Stimulated activated CD4-positive, alpha-beta T cell treated with anti-CD3 and anti-CD28 coated beads, Interleukin-1b, Interleukin-23, amount 100 ng/mL, for 1 hour (primary cell): ENCODE measurements at places on chromosomes 5 and 9.

DNA sequence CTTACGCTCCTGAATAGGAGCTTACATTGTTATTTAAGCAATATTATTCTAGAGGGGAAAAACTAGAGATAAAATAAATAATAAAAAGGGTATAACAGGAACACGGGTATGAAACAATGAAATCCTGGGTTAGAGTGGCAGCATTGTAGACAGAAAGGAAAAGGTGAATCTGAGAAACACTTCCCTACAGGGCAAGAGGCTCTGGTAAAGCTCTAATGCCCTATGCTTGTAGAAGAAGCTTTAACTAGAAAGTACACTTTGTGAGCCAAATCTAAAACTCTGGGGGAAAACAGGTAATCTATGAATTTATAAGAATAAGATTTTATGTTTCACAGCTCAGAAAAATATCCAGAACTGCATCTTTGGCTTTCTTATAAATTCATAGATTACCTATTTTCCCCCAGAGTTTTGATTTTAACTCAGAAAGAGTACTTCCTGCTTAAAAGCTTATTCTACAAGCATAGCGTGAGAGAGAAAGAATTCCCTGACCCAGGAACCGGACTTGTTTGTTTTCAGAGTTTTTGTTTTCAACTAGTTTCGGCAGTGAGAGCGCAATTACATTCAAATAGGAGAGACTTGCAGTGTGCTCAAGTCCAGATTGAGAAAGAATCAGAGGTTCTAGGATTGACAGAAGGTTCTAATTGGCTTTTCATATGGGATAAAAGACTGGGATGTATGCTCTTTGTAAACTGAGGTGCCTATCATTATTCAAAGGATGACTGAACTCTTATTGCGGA lies 651.0 kb upstream of the RORB start:
- no peak for DNase-seq

DNA sequence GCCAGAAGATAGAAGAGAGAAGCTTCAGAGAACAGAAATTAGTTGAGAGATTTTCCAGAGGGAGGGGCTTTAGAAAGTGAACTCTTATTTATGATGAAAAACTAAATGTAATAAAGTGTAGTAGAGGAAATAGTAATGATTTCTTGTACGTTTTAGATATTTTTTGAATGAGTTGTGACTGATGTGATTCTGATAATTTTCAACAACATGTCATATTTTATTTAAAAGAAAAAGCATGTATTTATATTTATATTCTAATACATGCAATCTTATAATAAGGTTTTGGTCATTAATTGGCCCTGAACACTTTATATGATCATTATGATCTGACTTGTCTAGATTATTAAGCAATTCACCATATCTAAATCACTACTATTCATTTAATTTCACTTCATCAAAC lies 735.2 kb upstream of the CDH9 start:
- no peak for DNase-seq

DNA sequence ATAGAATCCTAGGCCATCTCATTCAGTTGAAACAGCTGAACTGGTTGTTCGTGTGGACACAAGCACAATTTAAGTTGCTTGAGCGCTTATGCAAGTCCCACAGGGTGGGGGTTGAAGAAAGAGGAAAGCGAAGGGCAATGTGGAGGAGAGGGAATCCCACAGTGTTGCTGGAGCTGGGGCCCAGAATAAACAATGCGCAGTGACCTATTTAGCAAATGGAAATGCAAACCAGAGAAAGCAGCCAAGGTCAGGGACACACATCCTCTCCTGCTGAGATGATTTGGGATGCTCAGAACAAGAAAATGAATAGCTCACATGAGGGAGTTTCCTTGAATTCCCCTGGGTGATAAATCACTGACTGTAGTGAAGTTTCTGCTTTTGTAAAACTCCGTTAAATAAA lies 838.3 kb downstream of the TLE4 start:
- no peak for DNase-seq

- no peak for DNase-seq
Measured at GRCh38 chr5:135491552-135492318, 39.6 kb upstream of the TIFAB start.
